ENCODE measurements at places on chromosomes 4 and X.

DNA sequence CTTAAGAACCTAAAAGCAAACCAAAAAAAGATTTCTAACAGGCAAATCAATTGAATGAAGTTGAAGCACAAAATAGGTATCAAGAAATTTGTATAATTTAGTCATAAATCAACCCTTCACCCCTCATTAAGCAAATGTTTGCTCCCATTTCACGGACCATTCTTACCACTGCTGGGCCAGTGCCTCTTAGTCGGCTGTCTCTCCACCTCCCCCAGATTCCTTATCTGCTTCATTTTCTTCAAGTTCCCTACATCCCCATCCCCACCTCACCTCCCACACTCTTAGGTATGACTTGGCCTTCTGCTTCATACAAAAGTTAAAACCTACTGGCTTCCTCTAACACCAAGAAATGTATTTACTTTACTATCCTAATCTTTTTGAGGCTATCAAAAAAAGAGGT lies 11.8 kb downstream of the AASDH start:
- no peak for DNase-seq

- no peak for DNase-seq
These were observed 263.3 kb downstream of the NLGN4X start for GRCh38 chrX:5965406-5965805.

DNA sequence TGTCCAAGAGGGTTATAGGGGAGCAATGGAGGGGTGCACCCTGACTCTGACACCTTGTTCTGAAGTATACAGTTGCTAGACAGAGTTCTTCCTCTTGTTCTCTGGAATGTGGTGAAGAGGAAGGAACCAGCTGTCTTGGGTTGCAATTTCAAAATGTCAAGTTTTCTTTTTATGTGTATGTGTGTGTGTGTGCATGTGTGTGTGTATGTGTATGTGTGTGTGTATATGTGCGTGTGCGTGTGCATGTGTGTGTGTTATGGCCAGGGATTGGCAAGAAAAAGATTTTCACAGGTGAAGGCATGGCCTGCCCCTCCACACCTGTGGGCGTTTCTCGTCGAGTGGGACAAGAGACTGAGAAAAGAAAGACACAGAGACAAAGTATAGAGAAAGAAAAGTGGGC lies 81.6 kb upstream of the ADGRA3 start:
- DNase-seq: no peak

GRCh38 chrX:153662266-153662665 lies 11.3 kb downstream of the PNCK start:
- no peak for DNase-seq

DNA sequence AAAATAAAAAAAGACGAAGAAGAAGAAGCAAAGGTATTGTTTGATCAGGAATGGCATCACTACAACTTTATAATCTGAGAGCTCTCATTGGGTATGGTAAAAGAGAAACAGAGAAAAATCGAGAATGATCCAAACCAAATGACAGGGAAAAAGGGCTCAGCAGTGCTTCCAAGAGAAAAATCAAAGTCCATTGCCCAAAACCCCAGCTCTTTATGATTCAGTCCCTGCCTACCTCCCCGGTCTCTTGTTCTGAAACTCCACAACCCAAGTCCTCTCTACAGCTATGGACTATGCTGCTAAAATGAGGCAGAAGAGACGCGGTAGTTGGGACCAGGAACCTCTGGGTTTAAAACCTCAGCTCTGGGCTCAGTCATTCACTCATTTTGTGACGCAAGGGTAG lies 341.1 kb upstream of the PPARGC1A start:
- DNase-seq: no peak

DNA sequence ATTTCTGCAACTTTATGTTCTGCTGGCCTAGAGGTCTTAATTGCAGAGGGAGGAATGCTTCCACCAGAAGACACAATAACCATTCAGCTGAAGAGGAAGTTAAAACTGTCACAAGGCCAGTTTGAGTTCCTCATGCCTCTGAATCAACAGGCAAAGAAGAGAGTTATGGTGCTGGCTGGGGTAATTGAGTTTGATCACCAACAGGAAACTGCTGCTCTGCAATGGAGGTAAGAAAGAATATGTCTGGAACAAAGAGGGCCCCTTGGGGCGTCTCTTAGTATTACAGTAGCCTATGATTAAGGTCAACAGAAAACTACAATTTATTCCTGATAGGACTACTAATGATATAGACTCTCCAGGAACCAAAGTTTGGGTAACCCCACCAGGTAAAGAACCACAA lies 744.0 kb downstream of the FSTL5 start:
- no peak for DNase-seq

DNA sequence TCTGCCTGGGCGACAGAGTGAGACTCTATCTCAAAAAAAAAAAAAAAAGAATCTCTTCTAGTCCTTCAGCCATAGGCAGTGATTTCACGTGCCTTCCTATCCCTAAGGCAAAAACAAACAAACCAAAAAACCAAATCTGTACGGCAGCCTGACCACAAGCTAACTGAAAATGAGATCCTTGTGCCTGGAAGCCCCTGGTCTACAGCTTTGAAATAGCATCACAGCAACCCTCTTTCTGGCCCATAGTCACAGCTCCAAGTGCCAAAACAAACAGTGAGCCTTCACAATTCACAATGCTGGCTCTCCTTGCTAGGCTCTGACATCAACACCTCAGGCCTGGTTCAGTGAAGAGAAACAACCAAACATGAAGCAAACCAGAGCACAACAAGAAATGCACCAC lies 46.1 kb downstream of the TMEM150C start:
- peak; percentile 74 for DNase-seq

- peak; percentile 55 for DNase-seq
These were observed 17.8 kb downstream of the TRIM2 start for GRCh38 chr4:153221783-153222706.

DNA sequence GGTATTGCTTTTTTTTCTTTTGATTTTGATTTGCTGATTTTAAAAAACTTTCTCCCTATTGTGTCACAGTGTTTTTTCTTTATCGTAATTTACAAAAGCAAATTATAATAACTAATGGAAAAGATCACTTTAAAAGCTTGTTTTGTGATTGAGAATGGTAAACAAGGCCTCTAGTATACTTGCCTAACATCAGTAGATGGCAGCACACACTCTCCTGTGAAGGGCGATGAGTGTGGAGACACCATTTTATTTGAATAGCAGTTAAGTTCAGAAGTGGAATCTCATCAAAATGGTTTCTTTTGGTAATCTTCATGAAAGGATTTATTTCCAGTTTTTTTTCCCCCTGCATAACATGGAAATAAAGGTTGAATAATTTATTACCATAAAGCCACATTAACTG lies 72.3 kb downstream of the PAK3 start:
- peak; percentile 8 for DNase-seq

GRCh38 chr4:34718576-34719245 lies 1525.6 kb downstream of the ARAP2 start:
- no peak for DNase-seq

- DNase-seq: no peak
These were observed 8.7 kb downstream of the GAGE10 start for GRCh38 chrX:49312176-49312575.

- DNase-seq: no peak
These were observed 20.8 kb downstream of the GAK start for GRCh38 chr4:911221-911751.

DNA sequence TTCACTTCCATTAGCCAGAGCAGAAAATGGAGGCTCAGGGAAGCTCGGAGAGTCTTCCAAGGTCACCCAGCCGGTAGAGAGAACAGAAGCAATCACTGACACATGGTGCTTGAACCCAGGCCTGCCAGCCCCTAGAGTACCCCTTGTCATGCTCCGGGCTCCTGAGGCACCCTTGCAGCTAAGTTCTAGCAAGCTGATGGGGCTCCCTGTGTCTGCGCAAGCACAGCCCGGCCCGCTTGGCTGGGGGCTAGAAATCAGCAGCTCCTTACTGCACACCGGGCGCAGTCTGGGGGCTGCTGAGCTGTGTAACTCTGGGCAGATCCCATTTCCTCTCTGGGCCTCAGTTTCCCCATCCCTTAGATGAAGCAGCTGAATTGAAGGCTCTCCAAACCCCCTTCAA lies 102.1 kb upstream of the PSAPL1 start:
- no peak for DNase-seq

DNA sequence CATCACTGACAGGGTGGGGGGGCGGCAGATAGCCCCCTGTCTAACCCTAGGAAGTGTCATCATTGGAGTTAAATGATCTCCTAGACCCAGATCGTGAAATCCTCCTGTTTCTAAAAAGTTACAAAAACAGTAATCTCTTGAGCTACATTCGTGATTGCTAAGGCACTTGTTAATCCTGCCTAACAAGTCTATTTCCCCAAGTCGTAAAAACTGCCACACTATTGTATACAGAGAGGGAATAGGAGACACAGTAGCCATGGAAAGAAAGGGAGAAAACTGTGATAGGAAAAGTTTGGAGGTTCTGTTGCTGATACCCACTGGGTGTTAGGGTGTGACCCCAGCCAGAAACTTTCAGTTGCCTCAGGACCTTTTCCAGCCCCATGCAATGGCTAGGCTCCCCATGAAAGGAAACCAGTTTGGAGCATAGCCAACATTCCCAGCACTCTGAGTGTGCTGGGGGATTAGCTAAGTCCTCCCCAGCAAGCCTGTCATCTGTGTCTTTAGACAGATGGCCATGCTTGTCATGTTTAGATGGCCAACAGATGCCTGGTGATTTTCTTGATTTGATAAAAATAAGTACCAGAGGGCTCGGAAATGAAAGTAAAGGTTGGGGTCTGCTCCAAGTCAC lies 63.3 kb upstream of the ANXA10 start:
- DNase-seq: no peak

- DNase-seq: no peak
These were observed 84.3 kb downstream of the RRAGB start for GRCh38 chrX:55801811-55802210.

DNA sequence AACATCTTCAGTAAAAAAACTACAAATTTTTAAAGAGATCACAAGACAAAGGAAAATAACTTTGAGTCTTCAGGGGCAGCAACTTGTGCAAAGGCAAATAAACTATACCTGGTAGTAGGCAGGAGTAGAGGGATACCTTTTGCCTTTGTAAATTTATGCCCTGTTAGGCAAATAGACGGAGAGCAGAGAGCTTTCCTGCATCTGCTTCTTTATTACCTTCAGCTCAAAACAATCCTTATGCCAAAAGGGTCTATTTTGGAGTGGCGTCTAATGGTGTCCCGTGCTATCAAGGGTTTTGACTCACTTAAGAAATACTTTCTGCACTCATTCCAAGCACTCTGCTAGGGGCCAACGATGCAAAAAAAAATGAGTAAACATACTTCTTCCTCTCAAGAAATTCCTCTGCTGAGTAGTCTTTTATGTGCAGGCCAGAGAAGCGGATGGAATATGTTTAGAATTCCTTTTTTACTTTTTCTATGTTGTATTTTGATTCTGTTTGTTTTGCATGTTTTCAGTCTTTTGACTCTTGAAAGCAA lies 131.9 kb downstream of the ANXA5 start:
- no peak for DNase-seq

DNA sequence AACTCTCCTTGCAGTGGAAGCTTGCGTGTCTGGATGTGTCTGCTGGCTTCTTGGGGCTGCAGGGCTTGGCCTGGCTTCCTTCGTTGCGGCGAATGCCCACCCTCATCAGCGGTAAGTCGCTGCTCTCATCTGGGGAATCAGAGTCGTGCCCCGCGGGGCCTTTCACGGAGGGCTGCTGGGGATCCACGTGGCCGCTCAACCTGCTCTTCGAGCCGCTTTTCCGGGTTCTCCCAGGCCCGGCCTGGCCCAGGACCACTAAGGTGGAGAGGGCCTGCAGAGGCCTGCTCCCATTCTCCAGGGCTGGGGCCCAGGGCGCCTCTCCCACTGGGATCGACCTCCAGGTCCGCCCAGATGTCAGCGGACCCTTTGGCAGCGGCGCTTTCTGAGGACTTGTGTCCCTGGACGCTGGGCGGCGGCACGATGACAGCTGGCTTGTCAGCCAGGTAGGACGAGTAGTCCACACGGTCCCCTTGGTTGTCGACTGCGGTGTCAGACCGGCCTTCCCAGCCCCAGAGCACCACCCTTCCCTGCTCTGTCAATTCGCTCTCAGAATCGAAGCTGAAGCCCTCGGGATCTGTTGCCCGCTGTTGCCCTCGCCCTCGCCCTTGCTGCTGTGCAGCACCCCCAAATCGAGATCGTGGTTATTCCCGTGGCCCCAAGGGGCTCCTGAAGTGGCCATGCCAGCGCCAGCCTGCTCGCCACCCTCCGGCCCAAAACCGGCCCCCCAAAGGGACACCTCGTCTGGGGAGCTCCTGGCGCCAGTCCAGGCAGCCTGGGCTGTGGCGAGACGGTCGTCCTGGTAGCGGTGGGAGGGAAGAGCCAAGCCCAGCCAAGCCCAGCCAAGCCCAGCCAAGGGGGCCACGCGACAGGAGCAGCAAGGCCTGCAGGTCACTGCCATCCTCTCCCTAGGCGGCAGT lies 37.8 kb upstream of the NHSL2 start:
- no peak for DNase-seq

GRCh38 chr4:175469514-175469913 lies 342.6 kb downstream of the GPM6A start:
- no peak for DNase-seq

GRCh38 chr4:78219825-78220224 lies 162.7 kb downstream of the FRAS1 start:
- no peak for DNase-seq

- no peak for DNase-seq
These were observed 249.8 kb upstream of the MAD2L1 start for GRCh38 chr4:120316416-120316815.

DNA sequence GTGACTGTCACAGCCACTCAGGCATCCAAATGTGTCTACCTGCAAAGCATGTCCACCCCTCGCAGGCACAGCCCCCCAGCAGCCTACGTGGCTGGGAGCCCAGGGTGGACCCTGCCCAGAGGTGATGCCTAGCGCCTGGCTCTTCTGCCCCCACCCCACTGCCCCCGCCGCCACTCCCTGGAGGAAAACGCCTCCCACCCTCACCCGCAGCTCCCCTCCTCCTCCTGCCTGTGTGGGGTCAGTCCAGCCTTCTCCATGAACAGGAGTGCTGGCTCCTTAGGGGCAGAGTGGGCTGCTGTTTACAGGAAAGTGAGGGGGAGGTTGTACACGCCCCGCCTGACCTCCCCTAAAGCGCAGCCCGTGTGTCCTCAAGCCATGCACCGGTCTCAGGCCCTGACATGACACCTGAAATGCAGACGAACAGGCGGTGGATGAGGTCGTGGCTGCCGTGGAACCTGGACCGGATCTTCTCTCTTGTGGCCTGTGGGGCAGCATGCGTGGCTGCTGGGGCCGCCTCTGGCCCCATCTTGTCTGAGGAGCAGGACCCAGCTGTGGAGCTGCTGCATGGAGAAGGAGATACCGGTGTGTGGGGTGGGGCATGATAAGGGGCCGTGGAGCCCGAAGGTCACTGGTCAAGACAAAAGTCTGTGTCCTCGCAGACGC lies 11.9 kb upstream of the MXD4 start:
- no peak for DNase-seq

GRCh38 chrX:147978931-147979330 lies 2.2 kb upstream of the FMR1NB start:
- DNase-seq: no peak

- DNase-seq: no peak
These were observed 190.9 kb downstream of the RAP1GDS1 start for GRCh38 chr4:98452091-98452490.

GRCh38 chrX:28189011-28189410 lies 207.8 kb upstream of the DCAF8L1 start:
- no peak for DNase-seq

GRCh38 chrX:15242899-15243555 lies 26.9 kb downstream of the ASB9 start:
- DNase-seq: peak; percentile 0

- no peak for DNase-seq
These were observed 323.1 kb downstream of the MAPK10 start for GRCh38 chr4:86036736-86037135.
